Cortex of kidney (tissue), 1 donor: ENCODE measurements at places on chromosomes 4 and X.

GRCh38 chr4:188162698-188163097, 23.5 kb downstream of the TRIML1 start:
- no peak for DNase-seq

GRCh38 chrX:24396236-24396930, 35.9 kb downstream of the SUPT20HL1 start:
- DNase-seq, result no peak

DNA sequence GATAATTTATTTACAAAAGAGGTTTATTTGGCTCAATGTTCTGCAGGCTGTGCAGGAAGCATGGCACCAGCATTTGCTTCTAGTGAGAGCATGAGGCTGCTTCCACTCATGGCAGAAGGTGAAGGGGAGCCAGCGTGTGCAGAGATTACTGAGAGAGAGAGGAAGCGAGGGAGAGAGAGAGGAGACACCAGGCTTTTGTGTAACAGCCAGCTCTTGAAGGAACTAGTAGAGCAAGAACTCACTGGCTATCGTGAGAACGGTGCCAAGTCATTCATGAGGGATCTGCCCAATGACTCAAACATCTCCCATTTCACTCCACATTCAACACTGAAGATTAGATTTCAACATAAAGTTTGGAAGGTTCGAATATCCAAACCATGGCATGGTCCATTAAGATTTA, 12.7 kb downstream of the GUCY1A1 start:
- no peak for DNase-seq

- no peak for DNase-seq
Observed at GRCh38 chr4:37891260-37892159, 626 bp downstream of the TBC1D1 start.

GRCh38 chr4:53450773-53451172, 73.3 kb downstream of the FIP1L1 start:
- DNase-seq, result no peak
